Smooth muscle cell of the umbilical artery (primary cell): ENCODE measurements at places on chromosomes 12 and 14. TPM values are rescaled to one million over a fixed set of nuclear protein-coding genes. Genes with fewer than 3 reads are reported as not detected.

LMNTD1 gene
- total RNA-seq = 0.51 TPM in 1 of 2 replicates, not detected in the other

PLXNC1 gene
- 0.59 and 2.3 TPM in 2 replicates for total RNA-seq

EID3 gene
- total RNA-seq = 7.1 and 12.1 TPM in 2 replicates

RIC8B gene
- 12.8 and 17.5 TPM in 2 replicates for total RNA-seq

LGR5 gene
- not detected in 2 replicates for total RNA-seq

CCDC59 gene
- 54.9 and 70.9 TPM in 2 replicates for total RNA-seq

CKAP4 gene
- total RNA-seq = 696 and 797 TPM in 2 replicates

AMN gene
- 0.14 and 0.30 TPM in 2 replicates for total RNA-seq

LTBP2 gene
- 334 and 905 TPM in 2 replicates for total RNA-seq

CCDC196 gene
- not detected in 2 replicates for total RNA-seq

KCNJ8 gene
- total RNA-seq = 1.8 and 6.2 TPM in 2 replicates

GDF3 gene
- not detected in 2 replicates for total RNA-seq

RHEBL1 gene
- total RNA-seq = 0.30 and 0.55 TPM in 2 replicates

SYNDIG1L gene
- not detected in 2 replicates for total RNA-seq

ACOT6 gene
- total RNA-seq = not detected in 2 replicates

PTPRR gene
- total RNA-seq = 0.30 and 2.7 TPM in 2 replicates

SRRM4 gene
- total RNA-seq = under 0.01 TPM in 1 of 2 replicates, not detected in the other

PPFIBP1 gene
- total RNA-seq = 108 and 300 TPM in 2 replicates

SMIM41 gene
- 0.23 TPM in 1 of 2 replicates, not detected in the other for total RNA-seq

TAC3 gene
- total RNA-seq = not detected in 2 replicates

PIP4K2C gene
- total RNA-seq = 16.6 and 31.5 TPM in 2 replicates

RNASE2 gene
- not detected in 2 replicates for total RNA-seq

KLRK1 gene
- not detected in 2 replicates for total RNA-seq

KRT2 gene
- not detected in 2 replicates for total RNA-seq

ITGA5 gene
- total RNA-seq = 496 and 868 TPM in 2 replicates

KCNMB4 gene
- 2.7 and 3.0 TPM in 2 replicates for total RNA-seq

P2RX2 gene
- not detected in 2 replicates for total RNA-seq

RD3L gene
- not detected in 2 replicates for total RNA-seq

ASIC1 gene
- 2.7 and 4.8 TPM in 2 replicates for total RNA-seq

ACSM4 gene
- not detected in 2 replicates for total RNA-seq

TMEM229B gene
- 1.8 and 2.4 TPM in 2 replicates for total RNA-seq

RNASE7 gene
- not detected in 2 replicates for total RNA-seq

FOXM1 gene
- total RNA-seq = 1.2 and 9.9 TPM in 2 replicates

FAM234B gene
- 10.1 and 10.9 TPM in 2 replicates for total RNA-seq

RPGRIP1 gene
- total RNA-seq = not detected in 2 replicates

NGB gene
- not detected in 2 replicates for total RNA-seq

SYCP3 gene
- total RNA-seq = 0.30 and 0.32 TPM in 2 replicates

IL31 gene
- not detected in 2 replicates for total RNA-seq

PLEK2 gene
- 8.9 and 17.9 TPM in 2 replicates for total RNA-seq

PLD4 gene
- total RNA-seq = under 0.01 TPM in 1 of 2 replicates, not detected in the other

MYO1H gene
- not detected in 2 replicates for total RNA-seq

PRPH gene
- total RNA-seq = not detected in 2 replicates

RARG gene
- total RNA-seq = 17.8 and 33.3 TPM in 2 replicates

METAP2 gene
- 57.9 and 69.7 TPM in 2 replicates for total RNA-seq

ARHGEF40 gene
- total RNA-seq = 50.5 and 81.2 TPM in 2 replicates

IRAK3 gene
- 3.6 and 11.6 TPM in 2 replicates for total RNA-seq

SCN8A gene
- 38.6 and 47.1 TPM in 2 replicates for total RNA-seq

RPL10L gene
- not detected in 2 replicates for total RNA-seq

HNF1A gene
- total RNA-seq = not detected in 2 replicates

SLC4A8 gene
- total RNA-seq = 1.8 and 3.2 TPM in 2 replicates

EML5 gene
- 0.09 and 0.30 TPM in 2 replicates for total RNA-seq

KCNA5 gene
- not detected in 2 replicates for total RNA-seq

C12orf54 gene
- total RNA-seq = not detected in 2 replicates

CEBPE gene
- total RNA-seq = not detected in 2 replicates

CCDC177 gene
- not detected in 2 replicates for total RNA-seq

IKZF4 gene
- total RNA-seq = 1.5 and 2.1 TPM in 2 replicates

RHNO1 gene
- total RNA-seq = 16.1 and 17.2 TPM in 2 replicates
